ENCODE measurements at places on chromosomes 13 and 19. TPM values are rescaled to one million over a fixed set of nuclear protein-coding genes. Genes with fewer than 3 reads are reported as not detected.

DNA sequence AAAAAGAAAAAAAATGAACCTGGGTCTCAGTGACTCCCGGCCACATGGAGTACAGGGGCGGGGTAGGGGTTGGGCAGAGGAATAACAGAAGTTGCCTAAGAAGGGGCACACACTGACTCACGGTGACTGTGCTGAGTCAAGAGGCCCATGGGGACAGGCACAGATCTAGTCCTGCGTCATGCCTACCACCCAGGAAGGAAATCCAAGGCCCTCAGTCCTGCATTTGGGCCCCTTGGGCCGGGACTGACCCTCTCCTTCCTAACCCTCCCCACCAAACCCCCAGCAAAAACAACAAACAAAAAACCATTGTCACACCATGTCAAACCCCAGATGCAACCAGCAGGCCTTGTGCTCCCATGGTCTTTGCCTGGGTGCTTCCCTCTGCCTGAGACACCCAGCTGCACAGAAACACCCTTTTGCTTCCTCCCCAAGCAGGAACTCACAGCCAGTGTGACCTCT is 9.6 kb upstream of the NOTCH3 start:
- no peak overlapping the region for H3K27ac ChIP-seq
- H3K36me3 ChIP-seq, result no peaks in the 10 kb centered on the region
- no peak overlapping the region for H3K4me3 ChIP-seq
- H3K4me1 ChIP-seq, result no peaks in the 10 kb centered on the region

GRCh38 chr19:21202865-21203494 is 61.1 kb downstream of the ZNF431 start:
- DNase-seq, result peak; percentile 61

The TLE6 gene
- total RNA-seq, result 1.4 TPM

DNA sequence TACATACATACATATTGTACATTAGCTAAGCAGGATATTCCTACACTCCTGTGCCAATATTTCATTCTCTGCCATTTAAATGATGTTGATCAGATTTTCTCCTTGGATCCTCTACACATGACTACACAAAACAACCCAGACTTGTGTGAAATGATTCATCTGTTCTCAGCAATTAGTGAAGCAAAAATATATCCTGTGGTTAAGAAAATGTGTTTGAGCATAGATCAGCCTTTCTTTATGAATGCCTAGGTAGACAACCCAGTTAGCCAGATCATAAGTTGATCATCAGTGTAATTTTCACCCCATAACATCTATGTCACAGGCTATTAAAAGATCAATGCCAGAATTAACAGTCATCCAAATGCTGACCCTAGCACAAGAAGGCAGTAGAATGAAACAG is 275.2 kb upstream of the EDNRB start:
- no peak overlapping the region for H3K4me3 ChIP-seq
- H3K27me3 ChIP-seq, result no peaks in the 10 kb centered on the region
- DNase-seq, result no peak
- no peak overlapping the region for H3K27ac ChIP-seq
- H3K36me3 ChIP-seq, result no peaks in the 10 kb centered on the region

The LILRB5 gene
- 1.3 TPM for total RNA-seq

All from thymus (tissue), 14 donors.